Diencephalon (tissue), 1 donor: ENCODE measurements at places on chromosomes 4 and X. TPM values are rescaled to one million over a fixed set of nuclear protein-coding genes. Genes with fewer than 3 reads are reported as not detected.

The SULT1B1 gene
- total RNA-seq: 0.69 TPM

The TRPC5OS gene
- 0.23 TPM for total RNA-seq

The GLOD5 gene
- total RNA-seq: not detected

The CPE gene
- 539 TPM for total RNA-seq

The ASMT gene
- not detected for total RNA-seq

The DCHS2 gene
- total RNA-seq: 28.6 TPM

The GAB3 gene
- 1.4 TPM for total RNA-seq

The GPR82 gene
- total RNA-seq: not detected

The ASB9 gene
- 1.2 TPM for total RNA-seq

The GCNA gene
- 2.8 TPM for total RNA-seq

The RIPPLY1 gene
- not detected for total RNA-seq

The WDR17 gene
- total RNA-seq: 84.2 TPM

The SHROOM4 gene
- 3.0 TPM for total RNA-seq

The REPS2 gene
- total RNA-seq: 26.3 TPM

The AMELX gene
- not detected for total RNA-seq

The CLGN gene
- 10.8 TPM for total RNA-seq

The PAGE2 gene
- not detected for total RNA-seq

The SUPT20HL1 gene
- total RNA-seq: not detected

The GC gene
- total RNA-seq: not detected

The FRMD7 gene
- total RNA-seq: 0.46 TPM
